ENCODE measurements at places on chromosomes 1 and 21. TPM values are rescaled to one million over a fixed set of nuclear protein-coding genes. Genes with fewer than 3 reads are reported as not detected.

DNA sequence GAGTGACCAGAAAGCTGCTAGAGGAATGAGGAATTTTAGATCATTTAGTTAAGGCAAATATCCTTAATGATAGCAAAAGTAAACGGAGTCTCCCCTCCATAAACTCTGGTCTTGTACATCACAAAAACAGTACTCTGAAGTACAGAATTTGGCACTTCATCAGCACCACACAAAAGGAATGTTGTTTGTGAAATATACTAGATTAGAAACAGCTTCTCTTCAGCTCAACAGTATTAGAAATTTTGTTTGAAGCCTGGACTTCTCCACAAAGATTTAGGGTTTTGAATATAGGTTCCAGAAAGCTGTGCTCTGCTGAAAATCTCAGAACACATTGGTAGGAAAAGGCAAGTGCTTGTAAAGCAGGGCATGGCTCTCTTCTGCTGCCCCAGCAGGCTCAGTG is 135.1 kb upstream of the PTGFR start:
- no peak for DNase-seq

- DNase-seq = no peak
These were observed 58.4 kb upstream of the PARP1 start for GRCh38 chr1:226466296-226466695.

The VAV3 gene
- polyA plus RNA-seq = 3.3 TPM

The PADI3 gene
- not detected for polyA plus RNA-seq

The ALX3 gene
- polyA plus RNA-seq = not detected
